IMR-90 (cell line): ENCODE measurements at places on chromosomes 13 and 19.

- H3K27ac ChIP-seq, result no peak overlapping the region
- no peak overlapping the region for H3K4me3 ChIP-seq
- H3K36me3 ChIP-seq, result peaks cover 23% of the 10 kb centered on the region
Measured at GRCh38 chr13:24253520-24254145, 55.7 kb upstream of the C1QTNF9 start.

- no peak for DNase-seq
- no peaks in the 10 kb centered on the region for H3K4me1 ChIP-seq
- no peaks in the 10 kb centered on the region for H3K36me3 ChIP-seq
- H3K27ac ChIP-seq, result no peak overlapping the region
- H3K27me3 ChIP-seq, result no peaks in the 10 kb centered on the region
- H3K4me3 ChIP-seq, result no peak overlapping the region
Measured at GRCh38 chr19:14915116-14915515, 26.2 kb upstream of the OR7C2 start.

DNA sequence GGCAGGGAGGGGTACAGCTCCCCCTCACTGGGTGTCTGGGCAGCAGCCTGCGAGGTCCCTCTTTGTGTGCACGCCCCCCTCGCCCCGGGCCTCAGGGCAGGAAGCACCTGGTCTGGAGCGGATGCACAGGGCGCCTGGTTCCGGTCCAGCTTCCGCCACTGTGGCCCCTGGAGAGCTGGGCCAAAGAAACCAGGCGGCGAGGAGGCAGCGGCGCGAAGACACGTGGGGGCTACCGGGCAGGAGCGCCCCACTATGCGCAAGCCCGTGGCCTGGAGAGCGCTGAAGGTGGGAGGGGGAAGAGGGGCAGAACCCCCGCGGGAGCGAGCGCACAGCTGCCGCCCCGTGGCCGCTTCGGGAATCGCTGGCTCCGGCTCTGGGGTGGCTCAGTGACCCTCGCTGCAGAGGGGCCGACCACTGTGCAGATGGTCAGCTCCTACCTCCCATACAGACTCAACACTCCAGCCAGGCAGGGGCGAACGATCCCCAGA, 1.7 kb upstream of the LYL1 start:
- H3K4me3 ChIP-seq, result no peak overlapping the region
- no peak overlapping the region for H3K27ac ChIP-seq
- H3K4me1 ChIP-seq, result peaks cover 10% of the 10 kb centered on the region
- DNase-seq, result no peak

DNA sequence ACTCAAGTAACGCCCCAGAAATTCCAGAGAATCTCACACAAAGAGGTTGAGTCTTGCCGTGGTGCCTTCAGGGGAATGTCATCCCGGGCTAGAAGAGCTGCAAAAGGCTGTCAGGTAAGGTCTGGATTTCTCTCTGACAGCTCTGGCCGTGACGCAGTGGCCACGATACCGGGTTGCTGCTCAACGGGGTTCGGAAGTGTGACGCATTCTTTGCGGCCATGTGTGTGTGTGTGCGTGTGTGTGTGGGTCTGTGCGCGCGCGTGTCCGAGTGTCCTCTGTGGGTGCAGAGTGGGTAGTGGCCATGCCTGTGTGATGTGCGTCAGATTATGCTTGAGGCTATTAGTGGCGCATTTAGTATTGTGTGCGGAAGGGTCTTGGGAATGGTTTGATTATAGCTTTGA, 306 bp downstream of the ZNF540 start:
- no peaks in the 10 kb centered on the region for H3K36me3 ChIP-seq
- H3K27me3 ChIP-seq, result no peaks in the 10 kb centered on the region
- H3K4me3 ChIP-seq, result peak overlapping the region; percentile 91
- DNase-seq, result peak; percentile 58

- H3K27ac ChIP-seq, result no peak overlapping the region
- H3K27me3 ChIP-seq, result no peaks in the 10 kb centered on the region
- peaks cover 3% of the 10 kb centered on the region for H3K4me1 ChIP-seq
- no peak for DNase-seq
- H3K36me3 ChIP-seq, result peaks cover 67% of the 10 kb centered on the region
Measured at GRCh38 chr19:41233748-41234240, 14.8 kb downstream of the AXL start.

DNA sequence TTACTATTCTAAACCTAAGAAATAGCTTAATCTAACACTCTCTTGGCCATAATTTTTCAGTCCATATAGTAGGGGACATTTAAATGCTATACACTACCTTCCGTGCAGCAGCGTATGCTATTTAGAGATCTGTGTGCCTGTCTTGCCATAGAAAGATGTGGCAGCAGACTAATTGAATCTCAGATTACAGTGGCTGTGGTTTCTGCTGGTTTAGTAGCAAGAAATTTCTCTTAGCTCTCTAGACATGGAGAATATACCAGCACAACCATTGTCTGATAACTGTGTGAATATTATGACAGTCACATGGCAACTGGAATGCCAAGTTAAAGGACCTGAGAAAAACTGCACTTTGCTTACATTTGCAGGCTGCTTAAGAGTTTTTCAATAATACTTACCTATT, 672.4 kb upstream of the MIR17HG start:
- no peaks in the 10 kb centered on the region for H3K36me3 ChIP-seq
- no peak overlapping the region for H3K4me3 ChIP-seq
- DNase-seq, result no peak

GRCh38 chr19:31625575-31625974, 276.3 kb upstream of the TSHZ3 start:
- no peaks in the 10 kb centered on the region for H3K4me1 ChIP-seq
- DNase-seq, result no peak
- H3K27me3 ChIP-seq, result no peaks in the 10 kb centered on the region; the same call in 1 of the 2 replicates
- H3K36me3 ChIP-seq, result no peaks in the 10 kb centered on the region
- H3K4me3 ChIP-seq, result no peak overlapping the region

- peak; percentile 16 for DNase-seq
- no peak overlapping the region for H3K27ac ChIP-seq
- no peaks in the 10 kb centered on the region; the same call in 1 of the 2 replicates for H3K27me3 ChIP-seq
- no peaks in the 10 kb centered on the region for H3K4me1 ChIP-seq
Measured at GRCh38 chr19:12567951-12568350, 16.7 kb upstream of the ZNF564 start.

- peaks cover 22% of the 10 kb centered on the region for H3K27me3 ChIP-seq
- DNase-seq, result no peak
- no peaks in the 10 kb centered on the region for H3K4me1 ChIP-seq
- no peak overlapping the region for H3K4me3 ChIP-seq
Measured at GRCh38 chr19:42455621-42456081, 12.9 kb upstream of the CXCL17 start.

- no peaks in the 10 kb centered on the region for H3K27me3 ChIP-seq
- H3K4me1 ChIP-seq, result peaks cover 14% of the 10 kb centered on the region
- peak overlapping the region; percentile 99; the same call in 1 of the 2 replicates for H3K27ac ChIP-seq
- peaks cover 43% of the 10 kb centered on the region for H3K36me3 ChIP-seq
Measured at GRCh38 chr19:51692468-51692867, 662 bp upstream of the SPACA6 start.

- no peaks in the 10 kb centered on the region for H3K27me3 ChIP-seq
- no peaks in the 10 kb centered on the region for H3K36me3 ChIP-seq
- no peak overlapping the region for H3K4me3 ChIP-seq
- DNase-seq, result no peak
Measured at GRCh38 chr13:92136449-92137155, 738.2 kb downstream of the GPC5 start.

DNA sequence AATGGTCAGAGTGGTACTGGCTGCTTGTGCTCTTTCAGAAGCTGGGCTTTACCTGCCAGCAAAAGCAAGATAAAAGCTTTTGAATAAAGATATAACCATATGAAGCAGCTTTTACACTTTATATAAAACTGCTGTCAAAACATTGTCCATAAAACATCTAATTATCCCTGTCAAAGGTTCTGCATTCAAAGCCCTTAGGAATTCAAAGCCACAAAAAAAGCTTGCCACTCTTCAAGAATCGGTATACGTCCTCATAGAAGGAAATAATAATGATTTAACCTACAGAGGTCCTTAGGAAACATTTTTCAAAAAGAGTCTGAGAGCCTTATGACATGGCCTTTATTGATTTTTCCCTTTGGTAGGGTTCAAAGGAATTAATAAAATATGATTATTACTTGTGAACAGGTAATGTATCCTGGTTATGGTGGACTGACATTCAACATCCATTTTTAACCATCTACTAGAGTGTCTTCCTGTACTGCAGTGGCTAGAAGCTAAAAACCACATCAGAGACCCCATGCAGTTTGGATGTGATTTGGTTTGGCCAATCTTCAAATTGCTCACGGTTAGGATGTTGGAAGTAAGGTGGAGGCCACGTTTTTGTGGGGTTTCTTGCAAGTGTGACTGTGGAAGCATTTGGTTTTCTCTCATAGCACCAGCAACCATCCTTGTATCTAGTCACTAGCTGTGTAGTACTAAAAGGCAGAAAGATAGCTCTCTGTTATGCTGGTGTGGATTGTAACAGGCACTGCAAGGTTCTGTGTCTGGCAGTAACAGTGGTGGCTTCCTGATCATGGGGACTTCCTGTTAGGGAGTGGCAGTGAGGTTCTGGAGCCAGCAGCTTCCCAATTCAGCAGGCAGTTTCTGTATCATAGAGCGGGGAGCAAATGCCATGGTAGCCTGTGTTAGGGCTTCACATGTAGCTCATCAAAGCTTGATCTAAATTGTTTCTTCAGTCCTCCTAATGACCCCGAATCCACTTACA, 441.5 kb downstream of the DIAPH3 start:
- no peaks in the 10 kb centered on the region for H3K4me1 ChIP-seq
- DNase-seq, result no peak
- no peaks in the 10 kb centered on the region for H3K36me3 ChIP-seq
- H3K4me3 ChIP-seq, result no peak overlapping the region
- H3K27me3 ChIP-seq, result no peaks in the 10 kb centered on the region

DNA sequence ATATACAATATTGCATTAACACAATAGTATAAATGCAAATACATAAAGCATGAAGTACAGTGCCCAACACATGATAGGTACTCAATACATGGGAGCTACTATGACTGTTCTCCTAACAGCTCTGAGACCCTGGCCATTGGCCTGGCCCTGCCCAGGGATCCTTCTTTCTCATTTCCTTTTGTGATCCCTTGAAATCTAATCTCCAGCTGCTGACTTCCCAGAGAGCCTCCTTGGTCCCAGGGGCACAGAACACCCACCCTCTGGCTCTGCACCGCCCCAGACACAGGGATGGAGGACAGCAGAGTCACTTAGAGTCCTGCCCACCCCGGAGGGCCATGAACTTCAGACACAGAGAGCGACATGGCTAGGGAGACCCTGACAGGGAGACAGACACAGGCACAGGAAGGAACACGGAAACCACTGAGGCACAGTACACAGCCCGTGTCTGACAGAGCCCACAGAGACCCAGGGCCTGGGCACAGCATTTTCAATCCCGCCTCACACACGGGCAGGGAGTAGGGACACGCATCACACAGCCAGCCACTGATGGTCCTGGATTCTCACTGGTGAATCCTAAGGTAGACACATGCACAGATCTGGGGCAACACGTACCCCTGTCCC, 4.2 kb upstream of the SYCN start:
- peaks cover 33% of the 10 kb centered on the region for H3K27me3 ChIP-seq
- no peak for DNase-seq
- no peaks in the 10 kb centered on the region for H3K4me1 ChIP-seq
- no peak overlapping the region for H3K4me3 ChIP-seq
- H3K36me3 ChIP-seq, result no peaks in the 10 kb centered on the region
- H3K27ac ChIP-seq, result no peak overlapping the region

- H3K27me3 ChIP-seq, result no peaks in the 10 kb centered on the region
- H3K36me3 ChIP-seq, result no peaks in the 10 kb centered on the region
- no peak overlapping the region for H3K27ac ChIP-seq
- no peaks in the 10 kb centered on the region; the same call in 1 of the 2 replicates for H3K4me1 ChIP-seq
- H3K4me3 ChIP-seq, result no peak overlapping the region
Measured at GRCh38 chr13:37529751-37530385, 68.7 kb downstream of the POSTN start.

- H3K36me3 ChIP-seq, result no peaks in the 10 kb centered on the region
- H3K27me3 ChIP-seq, result no peaks in the 10 kb centered on the region
- peaks cover 4% of the 10 kb centered on the region for H3K4me1 ChIP-seq
- DNase-seq, result no peak
Measured at GRCh38 chr13:98892821-98893220, 85.0 kb downstream of the DOCK9 start.

- no peak for DNase-seq
- no peak overlapping the region for H3K27ac ChIP-seq
- H3K4me3 ChIP-seq, result no peak overlapping the region
- H3K36me3 ChIP-seq, result peaks cover 69% of the 10 kb centered on the region
- no peaks in the 10 kb centered on the region for H3K4me1 ChIP-seq
Measured at GRCh38 chr19:47356900-47357299, 7.8 kb downstream of the DHX34 start.

DNA sequence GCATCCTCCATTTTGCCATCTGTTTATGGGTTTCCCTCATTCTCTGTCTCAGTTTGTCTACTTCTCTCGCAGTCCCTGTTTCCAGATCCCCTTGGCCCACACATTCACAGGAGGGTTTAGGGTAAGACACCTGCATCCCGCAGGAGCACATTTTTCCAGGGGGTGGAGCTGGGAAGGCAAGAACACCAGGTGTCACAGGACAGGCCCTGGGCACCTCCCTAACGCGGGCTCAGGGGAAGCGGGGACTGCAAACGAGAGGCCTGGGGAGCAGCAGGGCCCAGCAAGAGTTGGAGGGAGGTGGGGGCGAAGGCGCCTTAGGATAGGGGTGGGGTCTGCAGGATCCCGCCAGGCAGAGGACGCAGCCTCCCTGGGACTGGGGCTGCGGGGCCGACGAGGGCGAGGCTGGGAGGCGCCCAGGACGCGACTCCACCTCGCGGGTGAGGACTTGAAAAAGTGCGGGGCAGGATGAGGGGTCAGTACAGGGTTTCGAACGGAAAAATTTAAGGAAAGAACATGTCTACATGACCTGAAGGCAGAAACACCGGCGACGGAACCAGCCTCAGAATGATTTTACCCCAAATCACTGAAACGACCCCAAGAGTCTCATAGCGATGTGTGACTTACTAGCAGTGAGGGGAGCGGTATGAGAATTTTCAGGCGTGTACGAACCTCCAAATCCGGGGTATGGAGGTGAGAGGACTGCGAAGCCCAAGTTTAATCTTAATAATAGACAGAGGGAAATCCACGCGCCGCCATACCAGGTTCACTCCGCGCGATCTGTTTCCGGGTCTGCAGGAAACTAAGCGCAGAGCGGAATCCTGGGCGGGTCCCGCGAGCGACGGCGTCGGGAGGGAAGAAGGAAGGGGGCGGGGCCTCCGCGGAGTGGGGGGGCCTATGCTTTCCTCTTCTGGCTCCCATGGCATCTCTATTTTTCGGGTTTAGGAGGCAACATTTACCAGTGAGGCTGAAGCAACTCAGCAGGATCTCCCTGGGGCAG, 7.1 kb upstream of the ERVV-2 start:
- no peaks in the 10 kb centered on the region for H3K27me3 ChIP-seq
- H3K4me3 ChIP-seq, result peak overlapping the region; percentile 53
- H3K36me3 ChIP-seq, result no peaks in the 10 kb centered on the region
- H3K27ac ChIP-seq, result no peak overlapping the region
- no peaks in the 10 kb centered on the region for H3K4me1 ChIP-seq
- DNase-seq, result peak; percentile 41

DNA sequence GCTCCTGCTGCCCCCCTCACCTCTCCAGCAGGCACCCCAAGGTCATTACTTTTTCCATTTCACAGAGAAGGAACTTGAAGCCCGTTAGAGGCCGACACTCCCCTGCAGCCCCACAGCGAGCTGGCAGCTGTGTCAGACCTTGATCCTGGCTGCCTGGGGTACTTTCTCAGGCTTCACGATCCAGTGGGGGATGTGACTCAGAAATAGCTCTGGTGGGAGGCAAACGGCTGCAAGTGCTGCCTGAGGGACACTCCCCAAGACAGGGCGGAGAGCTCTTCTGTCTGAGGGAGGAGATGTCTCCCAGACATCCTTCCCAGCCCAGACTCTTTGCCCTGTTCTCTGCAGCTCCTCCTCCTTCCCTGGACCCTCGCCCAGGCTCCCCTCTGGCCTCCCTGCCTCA, 4.8 kb downstream of the TSKS start:
- no peaks in the 10 kb centered on the region for H3K36me3 ChIP-seq
- peak; percentile 83 for DNase-seq
- peak overlapping the region; percentile 28; the same call in 1 of the 2 replicates for H3K27ac ChIP-seq
- H3K27me3 ChIP-seq, result no peaks in the 10 kb centered on the region
